ENCODE measurements at places on chromosomes 3 and 15. TPM values are rescaled to one million over a fixed set of nuclear protein-coding genes. Genes with fewer than 3 reads are reported as not detected.

GRCh38 chr3:77799278-77799677, 759.4 kb downstream of the ROBO2 start:
- no peak overlapping the region for H3K4me3 ChIP-seq
- no peaks in the 10 kb centered on the region for H3K27me3 ChIP-seq
- H3K4me1 ChIP-seq: no peaks in the 10 kb centered on the region
- H3K36me3 ChIP-seq: no peaks in the 10 kb centered on the region
- DNase-seq: no peak

DNA sequence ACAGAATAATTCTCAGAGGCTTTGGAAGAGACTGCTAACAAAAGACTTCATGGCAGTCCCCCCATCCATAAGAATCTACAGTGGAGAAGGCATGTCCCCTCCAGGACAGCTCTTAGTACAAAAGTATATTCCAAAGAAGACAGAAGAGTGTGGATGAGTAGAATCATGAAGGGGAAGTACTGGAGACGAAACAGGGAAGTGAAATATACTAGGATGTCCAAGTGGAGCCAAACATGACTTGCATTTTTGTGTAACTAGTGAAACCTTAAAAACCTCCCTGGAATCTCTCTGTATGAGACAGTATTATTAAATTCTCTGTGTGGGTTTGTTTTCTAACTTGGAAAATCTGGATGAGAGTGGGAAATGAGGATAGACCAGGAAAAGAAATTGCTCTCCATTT, 312.4 kb downstream of the RSL24D1 start:
- no peaks in the 10 kb centered on the region for H3K36me3 ChIP-seq
- no peak overlapping the region for H3K27ac ChIP-seq
- no peaks in the 10 kb centered on the region for H3K4me1 ChIP-seq
- H3K4me3 ChIP-seq: no peak overlapping the region

- H3K27me3 ChIP-seq: no peaks in the 10 kb centered on the region
- no peak for DNase-seq
- H3K27ac ChIP-seq: no peak overlapping the region
- H3K36me3 ChIP-seq: no peaks in the 10 kb centered on the region
Observed at GRCh38 chr3:48422681-48423080, 7.2 kb downstream of the PLXNB1 start.

- no peak overlapping the region for H3K27ac ChIP-seq
- H3K4me1 ChIP-seq: no peaks in the 10 kb centered on the region
- H3K4me3 ChIP-seq: no peak overlapping the region
Observed at GRCh38 chr3:186451371-186451770, 89.3 kb upstream of the DGKG start.

GALNT15 gene
- total RNA-seq: not detected

Data from K562 (cell line).